ENCODE measurements at places on chromosomes 1 and 21.

DNA sequence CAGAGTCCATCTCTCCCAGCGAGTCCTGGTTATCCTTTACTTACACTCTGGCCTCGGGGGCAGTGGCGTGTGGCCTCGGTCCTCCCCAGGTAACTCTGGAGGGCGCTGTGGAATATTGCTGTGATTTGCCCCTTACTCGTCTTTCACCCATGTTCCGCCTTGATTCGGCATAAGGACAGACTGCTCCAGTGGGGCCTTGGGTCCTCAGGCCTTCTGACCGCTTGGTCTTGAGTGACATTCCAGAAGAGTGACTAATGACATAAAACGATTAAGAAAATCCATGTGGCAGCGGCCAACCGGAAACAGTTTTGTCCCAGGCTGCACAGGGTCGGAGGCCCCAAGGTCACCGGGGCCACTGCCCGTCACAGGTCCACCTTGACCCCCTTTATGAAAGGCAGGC lies 11.0 kb downstream of the ICMT start:
- DNase-seq = peak; percentile 31

- no peak for DNase-seq
These were observed 1242.1 kb downstream of the PLA2G4A start for GRCh38 chr1:188070848-188071247.

- peak; percentile 64 for DNase-seq
These were observed 775 bp upstream of the TMEM63A start for GRCh38 chr1:225882694-225883615.

GRCh38 chr1:16721871-16722641 lies 18.3 kb upstream of the RNU1-4 start:
- DNase-seq = peak; percentile 1

GRCh38 chr1:37399205-37399604 lies 75.2 kb upstream of the ZC3H12A start:
- DNase-seq = no peak

DNA sequence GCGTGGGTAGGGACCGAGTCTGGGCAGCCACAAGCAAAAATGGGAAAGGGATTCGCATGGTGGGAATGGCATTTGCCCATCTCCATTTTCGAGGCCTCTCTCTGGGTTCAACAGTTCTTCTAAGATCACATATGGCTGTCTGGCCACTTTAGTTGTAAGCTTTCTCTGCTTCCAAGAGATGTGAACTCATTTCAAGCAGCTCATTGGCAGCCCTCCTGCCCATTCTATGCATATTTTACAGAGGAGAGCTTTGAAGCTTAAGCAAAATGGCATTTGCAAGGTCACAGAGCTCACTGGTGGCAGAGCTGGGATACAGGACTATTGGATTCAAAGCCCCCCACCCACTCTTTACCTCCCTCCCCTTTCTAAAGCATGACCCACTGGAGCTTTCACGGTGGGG lies 93.7 kb downstream of the HHIPL2 start:
- DNase-seq = peak; percentile 74

DNA sequence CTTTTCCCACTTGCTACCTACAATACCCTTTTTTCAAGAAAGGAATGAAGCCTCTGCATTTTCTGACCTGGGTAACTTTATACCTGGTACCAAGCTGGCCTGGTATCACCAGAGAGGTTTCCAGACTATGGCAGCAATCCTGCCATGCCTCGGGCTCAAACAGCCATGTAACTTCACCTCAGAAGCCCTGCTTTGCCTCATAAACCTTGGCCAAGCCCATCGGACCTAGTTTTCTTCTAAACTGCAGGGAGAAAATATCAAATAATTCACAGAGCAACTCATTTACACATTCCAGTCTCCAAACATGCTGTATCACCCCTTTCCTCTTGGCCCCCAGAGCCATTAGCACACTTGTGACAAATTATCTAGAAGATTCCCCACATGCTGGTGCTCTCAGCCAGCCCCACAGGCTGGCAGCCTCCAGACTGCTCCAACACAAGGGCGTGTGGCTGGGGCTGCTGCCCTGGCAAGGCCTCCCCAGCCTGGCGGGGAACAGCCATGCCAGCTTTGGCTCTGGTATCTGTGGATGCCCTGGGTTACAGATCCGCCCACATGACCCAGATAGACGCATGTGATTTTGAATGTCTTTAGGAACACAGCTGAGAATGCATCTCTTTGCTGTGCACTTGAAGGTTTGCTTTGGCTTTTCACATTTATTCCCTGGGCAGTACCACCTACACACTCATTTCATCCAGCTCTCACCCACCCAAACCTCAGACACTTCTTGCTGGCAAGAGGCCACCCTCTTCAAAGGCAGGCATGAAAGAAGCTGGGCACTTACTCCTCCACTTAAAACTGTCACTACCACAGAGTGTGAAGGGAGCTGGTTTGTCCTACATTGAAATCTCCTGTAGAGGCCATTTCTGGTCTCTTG lies 70.0 kb upstream of the BCAR3 start:
- DNase-seq = no peak

- no peak for DNase-seq
These were observed 566.1 kb downstream of the PTPRU start for GRCh38 chr1:29802181-29803068.

GRCh38 chr21:29371464-29371863 lies 72.7 kb downstream of the BACH1 start:
- no peak for DNase-seq

- DNase-seq = no peak
These were observed 71.6 kb downstream of the SGIP1 start for GRCh38 chr1:66605419-66605997.

- no peak for DNase-seq
These were observed 487.9 kb downstream of the NPHP4 start for GRCh38 chr1:5504364-5504740.

GRCh38 chr21:38645282-38645681 lies 147.0 kb upstream of the ERG start:
- peak; percentile 89 for DNase-seq

GRCh38 chr1:172832006-172832725 lies 173.3 kb downstream of the FASLG start:
- peak; percentile 22 for DNase-seq

DNA sequence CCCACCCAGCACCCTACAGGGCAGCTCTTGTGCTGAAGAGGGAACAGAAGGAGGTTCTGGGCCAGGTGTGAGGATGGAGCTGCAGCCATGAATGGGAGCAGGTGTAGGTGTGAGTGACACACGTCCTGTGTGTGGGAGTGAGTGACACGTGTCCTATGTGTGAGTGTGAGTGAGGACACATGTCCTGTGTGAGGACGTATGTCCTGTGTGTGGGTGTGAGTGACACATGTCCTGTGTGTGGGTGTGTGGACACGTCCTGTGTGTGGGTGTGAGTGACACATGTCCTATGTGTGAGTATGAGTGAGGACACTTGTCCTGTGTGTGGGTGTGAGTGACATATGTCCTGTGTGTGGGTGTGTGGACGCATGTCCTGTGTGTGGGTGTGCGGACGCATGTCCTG lies 26.4 kb downstream of the MEGF6 start:
- no peak for DNase-seq

DNA sequence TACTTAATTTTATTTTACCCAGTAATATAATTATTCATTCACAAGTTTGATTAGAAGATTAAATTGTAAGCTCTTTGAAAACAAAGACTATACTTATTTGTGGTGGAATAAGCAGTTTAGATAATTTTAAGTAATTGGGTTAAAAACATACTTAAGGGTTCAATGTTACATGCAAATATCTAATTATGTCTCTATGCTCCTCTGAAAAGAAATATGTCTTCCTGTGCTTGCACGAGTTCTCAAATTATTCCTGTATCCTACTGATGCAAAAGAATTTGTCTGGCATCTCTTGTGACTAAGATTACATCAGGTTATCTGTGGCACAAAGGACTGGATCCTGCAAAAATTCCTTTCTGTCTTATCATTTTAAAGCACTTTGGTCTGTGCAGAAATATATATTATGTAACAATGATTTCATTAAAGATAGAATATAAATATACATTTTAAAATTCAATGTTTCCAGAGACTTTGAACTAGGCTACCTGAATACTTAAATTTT lies 416.7 kb downstream of the COL11A1 start:
- no peak for DNase-seq

DNA sequence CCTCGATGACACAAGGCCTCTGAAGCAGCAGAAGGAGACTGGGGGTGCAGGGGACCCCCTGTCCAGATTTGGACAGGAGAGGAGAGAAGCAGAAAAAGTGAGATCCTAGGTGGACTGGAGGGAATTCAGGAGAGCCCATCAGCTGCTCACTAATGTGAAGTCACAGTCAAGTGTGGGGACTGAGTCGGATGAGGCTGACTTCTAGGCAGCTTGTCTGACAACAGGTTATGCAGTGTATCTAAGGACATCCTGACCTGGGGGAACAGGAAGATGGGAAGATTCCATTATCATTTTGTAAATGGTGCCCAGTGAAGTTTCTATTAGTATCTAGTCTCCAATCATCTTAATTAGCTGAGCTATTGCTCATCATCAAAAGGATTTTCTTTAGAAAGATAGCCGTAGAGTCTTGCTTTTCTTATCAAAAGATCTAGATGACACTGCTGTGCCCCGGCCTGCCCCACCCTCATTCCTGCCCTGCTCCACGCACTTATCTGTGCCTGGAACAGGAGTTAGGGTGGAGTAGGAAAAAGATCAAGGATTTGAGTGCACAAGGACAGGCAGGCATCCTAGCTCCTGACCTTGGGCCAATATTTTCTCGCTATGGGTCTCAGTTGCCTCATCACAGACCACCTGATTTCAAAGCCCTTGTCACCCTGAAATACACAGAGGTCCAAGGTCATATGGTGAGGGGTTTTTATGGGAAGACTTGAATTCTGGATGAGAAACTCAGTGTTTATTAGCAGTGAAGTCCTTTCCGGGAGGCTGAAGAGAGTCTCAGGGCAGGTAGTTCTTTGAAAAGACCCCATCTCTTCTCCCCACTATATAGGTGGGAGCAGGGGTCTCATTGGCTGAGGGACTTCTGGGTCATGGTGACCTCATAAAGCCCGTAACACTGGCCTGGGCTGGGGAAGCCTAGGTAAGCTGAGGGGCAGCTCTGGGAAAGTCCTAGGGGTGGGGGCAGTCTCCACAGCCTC lies at the start of gene MROH7:
TSS of gene MROH7 (plus strand) at position 924 of the 974 bp plus-strand sequence. CDS start 11,141 bp downstream, outside the sequence.
- DNase-seq = no peak

GRCh38 chr1:200458780-200459179 lies 48.9 kb upstream of the ZNF281 start:
- no peak for DNase-seq

- DNase-seq = no peak
These were observed 41.0 kb downstream of the SLX9 start for GRCh38 chr21:44980562-44981489.

DNA sequence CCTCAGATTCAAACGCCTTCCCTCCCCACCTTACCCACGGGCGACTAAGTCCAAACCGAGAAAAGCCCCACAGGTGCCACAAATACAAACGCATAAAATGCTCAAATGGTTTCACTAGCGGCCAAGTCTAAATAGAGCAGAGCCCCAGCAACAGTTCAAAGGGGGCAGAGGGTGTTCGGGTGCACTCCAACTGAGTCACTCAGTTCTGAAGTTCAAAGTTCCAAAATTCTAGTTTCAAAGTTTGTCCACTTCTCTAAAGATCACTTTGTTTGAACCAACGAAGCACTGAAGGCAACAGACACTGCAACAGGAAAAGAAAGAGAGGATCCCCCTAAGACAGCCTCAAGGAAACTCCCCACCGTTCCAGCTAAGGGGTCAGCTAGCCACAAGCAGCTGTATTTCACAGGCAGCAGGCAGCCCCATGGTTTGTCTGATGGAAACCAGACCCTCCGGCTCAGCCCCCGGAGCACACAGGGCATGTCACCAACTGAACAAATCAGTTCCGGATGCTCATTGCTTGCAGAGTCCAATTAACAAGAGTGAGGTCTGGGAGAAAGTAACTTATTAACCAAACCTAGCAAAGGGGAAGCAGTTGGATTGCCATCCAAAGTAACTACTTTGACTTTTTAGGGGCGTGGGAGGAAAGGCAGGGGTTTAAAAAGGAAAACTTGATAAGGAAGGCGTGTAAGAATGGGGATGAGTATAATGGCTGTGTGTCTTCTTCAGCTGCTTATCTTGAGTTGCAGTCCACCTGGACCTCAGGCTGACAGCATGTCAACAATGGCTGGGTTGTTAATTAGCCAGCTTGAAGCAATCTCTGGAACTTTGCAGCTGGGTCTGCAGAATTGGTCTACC lies 1423.9 kb upstream of the PRMT6 start:
- DNase-seq = no peak

DNA sequence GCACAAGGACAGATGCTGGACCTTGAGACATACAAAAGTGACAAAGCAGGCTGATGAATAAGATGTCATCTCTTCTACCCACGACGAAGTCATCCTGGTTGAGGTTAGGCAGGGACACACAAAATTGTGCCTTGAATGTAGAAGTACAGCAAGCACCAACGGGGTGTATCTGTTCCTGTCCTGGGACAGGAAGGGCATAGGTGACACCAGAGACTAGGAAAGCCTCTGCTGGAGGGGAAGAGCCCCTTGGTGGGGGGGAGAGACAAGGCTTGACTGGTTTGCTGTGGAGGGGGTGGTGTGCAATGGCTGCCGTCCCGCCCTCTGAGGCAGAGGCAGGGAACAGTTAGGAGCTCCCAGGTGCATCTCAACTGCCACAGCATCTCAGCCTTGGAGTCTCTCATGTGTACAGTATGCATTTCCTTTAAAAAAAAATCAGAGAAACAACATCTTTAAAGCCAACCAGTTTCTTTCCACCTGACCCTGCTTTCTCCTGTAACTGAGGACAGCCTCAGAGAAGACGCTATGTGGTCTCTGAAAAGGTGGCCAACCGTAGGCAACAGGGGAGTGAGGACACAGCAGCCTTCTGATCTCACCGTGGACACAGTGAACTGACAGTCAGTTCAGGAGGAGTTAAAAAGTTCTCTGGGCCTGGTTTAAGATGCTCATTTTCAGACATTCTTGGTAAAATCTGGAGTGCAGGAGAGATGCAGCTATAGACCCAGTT lies 17.7 kb upstream of the GFI1 start:
- DNase-seq = no peak

GRCh38 chr1:230575886-230576500 lies 66.3 kb upstream of the COG2 start:
- DNase-seq = no peak

DNA sequence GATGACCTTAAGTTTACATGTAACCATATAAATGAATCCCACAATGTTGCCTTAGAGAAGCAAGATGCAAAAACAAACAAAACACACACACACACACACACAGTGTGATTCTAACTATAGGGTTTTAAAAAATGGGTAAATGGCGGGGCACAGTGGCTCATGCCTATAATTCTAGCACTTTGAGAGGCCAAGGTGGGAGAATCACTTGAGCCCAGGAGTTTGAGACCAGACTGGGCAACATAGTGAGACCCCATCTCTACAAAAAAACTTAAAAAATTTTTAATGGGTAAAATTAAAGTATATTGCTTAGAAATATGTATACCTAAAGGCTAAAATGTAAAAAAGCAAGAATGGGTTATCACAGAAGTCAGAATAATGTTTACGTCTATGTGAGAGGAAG lies 15.8 kb downstream of the KMO start:
- no peak for DNase-seq

DNA sequence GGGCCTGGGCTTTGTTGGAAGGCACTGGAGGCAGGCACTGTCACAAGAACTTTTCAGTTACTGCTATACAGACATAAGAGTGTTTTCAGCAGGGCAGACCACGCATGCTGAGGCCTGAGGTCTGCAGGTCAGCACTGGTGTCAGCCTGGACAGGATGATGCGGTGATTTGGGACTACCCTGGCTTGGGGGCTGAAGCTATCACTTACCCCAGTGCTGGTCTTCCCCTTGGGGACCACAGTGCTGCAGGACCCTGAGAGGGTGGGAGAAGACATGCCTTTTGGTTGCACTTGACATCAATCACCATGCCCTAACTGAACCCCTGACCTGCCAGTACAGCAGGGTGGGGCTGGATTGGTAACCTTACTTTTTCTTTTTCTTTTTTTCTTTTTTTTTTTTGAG lies 9.2 kb downstream of the DMRTB1 start:
- no peak for DNase-seq

- no peak for DNase-seq
These were observed at the start of gene KDF1 for GRCh38 chr1:26959722-26960624. TSS of gene KDF1 (minus strand) at chr1:26960468. CDS start at chr1:26952380, 8,088 bp downstream.

Measured in EH (cell line).